ENCODE measurements at places on chromosomes 6 and 20. TPM values are rescaled to one million over a fixed set of nuclear protein-coding genes. Genes with fewer than 3 reads are reported as not detected.

Gene BPI
- polyA plus RNA-seq, result not detected

- DNase-seq, result no peak
Observed at GRCh38 chr6:3962291-3963280, 113.4 kb downstream of the FAM50B start.

Gene IMPG1
- polyA plus RNA-seq, result not detected

GRCh38 chr6:144729502-144729901 is 444.4 kb downstream of the UTRN start:
- no peak for DNase-seq

GRCh38 chr6:154602708-154603107 is 92.2 kb upstream of the CNKSR3 start:
- no peak for DNase-seq

DNA sequence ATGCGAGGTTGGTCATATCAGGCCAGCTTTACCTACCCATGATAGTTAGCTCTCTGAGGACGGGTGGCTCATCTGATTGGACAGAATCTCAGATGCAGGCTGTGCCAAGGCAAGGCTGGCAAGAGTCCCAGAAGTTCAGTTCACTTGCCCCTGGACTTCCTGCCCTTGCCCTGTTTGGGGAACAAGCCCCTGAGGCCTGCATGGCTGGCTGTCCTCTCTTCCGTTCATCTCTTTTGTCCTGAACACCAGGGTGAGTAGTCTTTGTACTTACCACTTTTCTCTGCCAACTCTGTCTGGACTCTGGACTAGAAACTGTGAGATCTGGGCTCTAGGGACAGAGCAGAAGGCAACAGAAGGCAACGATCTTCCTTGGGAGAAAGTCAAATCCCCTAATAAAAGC is 769.9 kb downstream of the QKI start:
- DNase-seq, result no peak

Gene GRM4
- polyA plus RNA-seq, result not detected

GRCh38 chr6:169968541-169969270 is 217.3 kb downstream of the ERMARD start:
- DNase-seq, result no peak

DNA sequence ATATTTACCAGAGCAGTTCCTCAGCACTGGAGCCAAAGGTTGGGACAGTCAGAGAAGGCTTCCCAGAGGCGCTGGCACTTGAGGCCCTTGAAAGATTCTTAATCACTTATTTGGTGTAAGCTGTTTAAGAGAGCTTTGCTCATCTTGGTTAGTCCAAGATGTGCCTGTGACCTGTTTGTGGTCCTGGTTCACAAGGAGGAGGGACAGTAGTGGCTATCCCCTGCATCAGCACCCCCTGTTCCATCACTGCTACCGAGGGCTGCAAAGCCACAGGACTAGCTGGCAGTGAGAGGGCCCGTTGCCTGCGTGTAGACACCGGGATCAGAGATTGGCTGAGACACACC is 35.7 kb downstream of the VEGFA start:
- no peak for DNase-seq

DNA sequence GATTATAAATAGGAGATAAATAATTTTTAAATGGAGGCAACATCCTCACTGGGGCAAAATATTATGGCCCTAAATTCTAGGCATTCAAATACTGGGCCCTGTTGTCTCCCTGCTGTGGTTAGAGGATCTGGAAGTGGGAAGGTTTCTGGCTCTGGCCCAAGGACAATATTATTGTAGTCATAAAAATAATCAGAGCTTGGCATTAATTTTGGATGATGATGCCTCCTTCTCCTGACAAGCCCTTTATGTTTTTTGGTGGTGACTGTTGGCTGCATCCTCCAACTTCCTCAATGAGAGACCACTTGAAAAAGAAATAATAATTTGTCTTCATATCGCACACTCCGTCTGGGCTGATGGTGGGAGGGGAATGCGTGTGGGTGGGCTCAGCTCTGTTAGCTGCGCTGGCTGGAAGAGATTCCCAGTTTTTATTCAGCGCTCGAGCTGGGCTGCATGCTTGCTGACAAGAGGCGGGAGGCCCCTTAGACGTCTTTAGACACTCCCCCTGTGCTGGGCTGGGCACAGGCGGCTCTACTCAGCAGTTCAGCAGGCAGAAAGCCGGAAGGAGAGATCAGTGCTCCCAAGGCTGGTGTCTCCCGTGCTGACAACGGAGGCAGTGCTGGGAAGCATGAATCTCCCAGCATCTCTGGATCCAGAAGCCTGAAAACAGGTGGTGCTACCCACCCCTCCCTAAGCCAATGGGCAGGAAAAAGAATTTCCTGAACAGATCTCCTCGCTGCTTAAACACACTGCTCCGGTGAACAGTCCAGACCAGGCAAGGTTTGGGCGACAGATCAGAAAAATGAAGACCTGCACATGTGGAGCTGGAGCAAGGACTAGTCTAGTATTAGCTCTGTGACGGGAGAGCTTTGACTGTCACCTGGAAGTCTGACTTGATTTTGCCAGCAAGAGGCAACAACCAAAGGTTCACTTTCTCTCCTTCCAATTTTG is 97.7 kb downstream of the SYCP2 start:
- no peak for DNase-seq

Gene TGIF2
- 6.7 TPM for polyA plus RNA-seq

DNA sequence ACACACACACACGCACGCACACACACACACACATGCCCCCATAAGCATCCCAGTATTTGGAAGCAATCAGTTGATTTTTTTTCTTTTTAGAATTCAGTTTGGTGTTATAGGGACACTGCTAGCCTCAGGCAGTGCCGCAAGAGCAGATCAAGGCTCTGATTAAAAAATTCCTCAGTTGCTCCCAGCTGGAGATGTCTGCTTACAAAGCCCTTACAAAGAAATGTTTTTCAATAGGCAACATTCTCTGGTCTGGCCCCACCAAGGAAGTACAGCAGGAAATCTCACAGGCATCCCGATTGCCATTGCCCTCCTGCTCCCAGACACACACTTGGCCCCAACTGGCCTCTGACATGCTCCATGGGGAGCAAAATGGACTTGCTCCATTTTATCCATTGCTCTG is 22.9 kb upstream of the CD83 start:
- DNase-seq, result no peak

Gene CDK19
- 3.8 TPM for polyA plus RNA-seq

DNA sequence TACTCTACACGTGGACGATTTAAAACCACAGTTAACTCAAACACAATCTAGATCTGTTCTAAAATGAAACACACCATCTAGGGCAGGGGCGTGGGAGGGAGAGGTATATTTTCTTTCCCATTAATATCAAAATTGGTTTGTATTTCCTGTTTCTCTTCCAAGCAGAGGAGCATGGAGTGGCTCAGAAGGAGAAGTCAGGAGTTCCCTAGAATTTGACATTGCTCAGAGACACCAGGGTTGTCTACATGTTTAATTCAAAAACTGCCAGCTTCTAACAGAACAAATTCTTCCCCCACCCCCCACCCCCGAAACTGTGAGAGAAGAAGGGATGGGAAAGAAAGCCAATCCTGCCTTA is 2.3 kb downstream of the PREX1 start:
- no peak for DNase-seq

GRCh38 chr20:35541118-35541782 is 628 bp upstream of the ERGIC3 start:
- DNase-seq, result no peak

Gene ZFP57
- 17.4 TPM for polyA plus RNA-seq
